Mesendoderm (in vitro differentiated cells): ENCODE measurements at places on chromosomes 6 and 20.

DNA sequence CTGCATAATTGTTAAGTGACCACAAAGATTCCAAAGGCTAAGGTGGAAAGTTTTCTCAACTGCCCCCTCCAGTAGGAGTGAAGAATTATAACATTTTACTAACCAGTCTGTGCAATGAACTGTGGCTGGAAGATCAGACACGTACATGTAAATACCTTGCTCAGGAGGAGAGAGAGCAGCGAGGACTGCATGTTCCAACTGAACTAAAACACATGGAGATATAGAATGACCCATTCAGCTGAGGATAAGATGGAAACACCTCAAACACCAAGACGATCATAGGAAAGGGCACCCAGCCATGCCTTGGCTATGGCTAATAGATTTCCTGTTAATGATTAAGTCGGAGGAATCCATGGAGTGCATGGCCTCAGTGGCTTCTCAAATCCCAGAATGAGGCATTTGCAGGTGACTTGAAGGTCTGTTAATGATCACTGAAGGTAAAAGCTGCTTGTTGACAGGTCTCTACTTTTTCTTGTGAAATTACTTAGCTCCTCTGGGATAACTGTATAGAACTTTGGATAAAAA, 875.6 kb downstream of the TFAP2A start:
- DNase-seq, result peak; percentile 32

DNA sequence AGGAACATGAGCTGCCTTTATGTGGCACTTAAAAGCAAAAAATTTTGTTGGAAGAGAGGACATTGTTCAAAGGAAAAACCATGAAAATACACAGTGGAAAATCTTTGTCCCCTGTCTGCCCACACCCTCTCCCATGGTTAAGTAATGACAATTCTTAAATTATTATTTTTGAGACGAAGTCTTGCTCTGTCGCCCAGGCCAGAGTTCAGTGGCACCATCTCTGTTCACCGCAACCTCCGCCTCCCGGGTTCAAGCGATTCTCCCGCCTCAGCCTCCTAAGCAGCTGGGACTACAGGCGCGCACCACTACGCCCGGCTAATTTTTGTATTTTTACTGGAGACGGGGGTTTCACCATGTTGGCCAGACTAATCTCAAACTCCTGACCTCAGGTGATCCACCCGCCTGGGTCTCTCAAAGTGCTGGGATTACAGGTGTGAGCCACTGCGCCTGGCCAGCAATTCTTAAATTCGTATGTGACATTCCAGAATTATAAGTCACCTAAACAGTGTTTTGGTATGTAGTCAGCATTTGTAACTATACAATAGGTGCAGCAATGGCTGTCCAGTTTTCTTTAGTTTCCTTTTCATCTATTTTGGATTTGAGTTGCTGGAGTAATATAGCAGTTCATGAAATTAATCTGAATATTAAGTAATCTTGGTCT, 636 bp upstream of the SSR1 start:
- DNase-seq, result peak; percentile 22

DNA sequence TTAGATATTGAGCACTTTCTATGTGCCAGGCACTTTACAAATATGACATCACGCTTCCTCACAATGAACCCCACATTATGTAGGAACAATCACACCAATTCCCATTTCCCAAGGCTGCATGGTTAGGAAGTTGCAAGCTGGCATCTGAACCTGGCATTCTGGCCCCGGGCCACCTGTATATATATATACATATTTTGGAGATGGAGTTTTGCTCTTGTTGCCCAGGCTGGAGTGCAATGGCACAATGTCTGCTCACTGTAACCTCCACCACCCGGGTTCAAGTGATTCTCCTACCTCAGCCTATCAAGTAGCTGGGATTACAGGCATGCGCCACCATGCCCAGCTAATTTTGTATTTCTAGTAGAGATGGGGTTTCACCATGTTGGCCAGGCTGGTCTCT, 30.4 kb downstream of the SRC start:
- DNase-seq, result no peak

GRCh38 chr20:51171141-51171540, 148.2 kb upstream of the KCNG1 start:
- no peak for DNase-seq

DNA sequence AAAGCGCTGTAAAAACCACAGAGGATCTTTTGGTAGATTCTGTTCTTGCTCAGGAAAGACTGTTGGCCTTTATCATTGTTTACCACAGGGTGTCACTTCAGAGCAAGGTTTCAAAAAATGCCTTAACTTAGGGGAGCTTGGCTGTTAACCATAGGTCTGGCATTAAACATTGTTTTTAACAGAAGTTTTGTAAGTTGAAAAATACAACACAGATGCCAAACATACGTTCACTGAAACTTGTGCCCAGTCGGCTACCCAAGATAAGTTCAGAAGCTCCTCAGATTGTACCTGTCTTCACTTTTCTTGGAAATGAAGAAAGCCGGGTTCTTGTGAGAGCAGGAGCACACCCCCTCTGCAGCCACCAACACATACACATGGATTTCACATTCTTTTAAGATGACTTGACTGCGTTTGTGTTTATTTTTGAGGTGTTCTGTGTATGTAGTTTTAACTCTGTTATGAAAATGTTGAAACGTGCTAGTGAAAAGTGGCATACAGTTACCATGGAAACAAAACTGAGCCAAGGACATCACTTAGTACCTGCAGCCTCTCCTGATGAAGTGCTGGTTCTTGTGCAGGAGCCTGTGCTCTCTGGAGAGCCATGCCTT, 64.9 kb downstream of the SYCP2L start:
- DNase-seq, result peak; percentile 54

DNA sequence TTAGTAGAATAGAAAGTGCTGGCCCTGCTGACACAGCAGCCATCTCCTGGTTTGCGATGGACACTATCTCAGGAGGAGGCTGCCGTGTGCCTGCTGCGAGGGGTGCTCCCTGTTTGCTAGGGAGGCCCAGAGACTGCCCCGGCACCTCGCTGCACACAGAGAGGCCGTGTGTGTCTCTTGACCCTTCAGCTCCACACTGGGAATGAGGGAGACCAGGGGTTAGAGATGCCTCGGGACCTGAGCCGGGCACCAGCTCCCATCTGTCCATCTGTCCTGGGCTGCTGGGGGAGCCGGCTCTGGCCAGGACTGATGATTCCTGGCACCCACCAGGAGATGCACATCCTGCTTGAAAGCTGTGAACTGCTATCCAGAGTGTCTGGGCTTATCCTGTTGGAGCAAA, 18.2 kb downstream of the PHACTR3 start:
- DNase-seq, result no peak

DNA sequence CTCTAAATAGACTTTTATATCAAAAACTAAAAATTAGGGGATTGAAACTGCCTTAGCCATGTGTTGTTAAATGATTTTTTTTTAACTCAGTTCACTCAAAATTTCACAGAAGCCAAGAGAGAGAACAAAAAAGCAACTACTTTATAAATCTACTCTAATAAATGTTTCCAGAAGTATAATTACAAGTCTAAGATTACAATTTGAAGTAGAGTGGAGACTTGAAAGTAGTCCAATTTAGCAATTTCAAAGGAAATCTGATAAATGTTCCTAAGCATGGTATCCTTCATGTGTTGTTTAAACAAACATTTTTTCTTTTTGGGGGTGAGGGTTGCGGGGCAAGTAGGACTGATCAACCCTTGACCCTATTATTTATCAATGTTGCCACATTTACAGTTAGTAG, 72.6 kb downstream of the PHIP start:
- DNase-seq, result no peak
